ENCODE measurements at places on chromosomes 6 and 20.

DNA sequence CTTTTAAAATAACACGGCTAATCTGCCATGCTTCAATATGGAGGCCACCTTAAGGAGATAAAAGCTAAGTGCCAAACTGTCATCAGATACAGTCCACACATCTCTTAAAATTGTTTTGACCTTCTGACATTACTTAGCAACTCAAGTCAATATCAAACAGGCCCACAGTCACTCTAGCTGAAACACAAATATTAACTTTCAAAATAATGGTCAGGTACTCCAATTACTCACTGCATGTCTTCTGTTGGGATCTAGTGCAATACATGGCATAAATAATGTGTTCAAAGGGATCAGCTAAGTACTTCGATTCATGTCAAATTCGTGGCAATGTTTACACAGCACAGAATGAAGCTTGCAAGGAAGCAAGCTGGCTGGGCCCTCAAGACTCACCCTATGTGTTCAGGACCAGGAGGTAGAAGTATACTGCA, 133.9 kb upstream of the BEND6 start:
- no peak for DNase-seq

DNA sequence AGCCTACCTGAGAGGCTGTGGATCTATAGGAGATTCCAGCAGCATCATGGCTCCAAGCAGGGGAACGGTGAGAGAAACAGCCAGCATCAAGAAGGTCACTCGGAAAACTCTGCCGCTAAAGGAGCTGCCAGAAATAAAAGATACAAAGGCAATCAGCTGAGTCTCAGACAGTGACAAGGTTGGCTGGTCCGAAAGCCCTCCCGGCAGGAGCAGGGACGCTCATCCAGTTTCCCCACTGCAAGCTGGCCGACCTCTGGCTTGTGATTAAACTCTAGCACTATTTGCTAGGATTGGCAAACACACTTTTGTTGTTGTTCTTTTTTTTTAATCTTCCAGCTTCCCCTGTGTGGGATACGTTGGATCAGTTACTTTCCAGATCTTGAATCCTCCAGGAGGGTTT, 8.7 kb downstream of the APMAP start:
- no peak for DNase-seq

DNA sequence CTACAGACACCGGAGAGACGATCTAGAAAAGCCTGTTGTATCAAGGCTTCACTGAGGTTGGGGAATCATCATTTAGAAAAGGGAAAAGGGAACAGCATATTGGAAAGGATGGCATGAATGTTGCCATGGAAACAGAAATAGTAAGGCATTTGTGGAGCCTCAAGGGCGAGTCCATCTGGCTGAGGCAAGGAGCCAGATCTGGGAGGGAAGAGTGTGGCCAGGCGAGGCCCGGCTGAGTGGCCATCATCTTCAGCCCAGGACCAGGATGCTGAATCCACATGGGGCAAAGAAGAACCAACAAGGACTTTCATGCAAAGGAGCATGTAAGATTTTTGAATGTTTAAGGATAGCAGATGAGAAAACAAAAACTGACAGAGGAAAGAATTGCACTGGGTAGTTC, 85.8 kb downstream of the MAP3K5 start:
- DNase-seq, result no peak

DNA sequence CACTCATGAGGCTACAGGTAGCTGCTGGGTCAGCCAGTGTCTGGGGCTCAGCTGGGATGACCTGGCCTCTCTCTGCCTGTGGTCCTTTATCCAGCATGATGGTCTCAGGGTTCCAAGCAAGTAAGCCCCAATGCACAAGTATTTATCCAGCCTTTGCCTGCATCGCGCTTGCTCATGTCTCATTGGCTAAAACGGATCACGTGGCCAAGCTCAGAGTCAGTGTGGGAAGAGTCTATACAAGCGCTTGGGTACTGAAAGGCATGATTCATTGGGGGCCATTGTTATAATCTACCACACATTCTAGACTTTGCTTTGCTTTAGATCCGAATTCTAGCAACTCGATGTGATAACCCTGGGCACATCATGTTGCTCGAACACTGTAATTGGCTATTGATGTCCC, 48.3 kb downstream of the PPP1R16B start:
- DNase-seq, result no peak

- DNase-seq, result peak; percentile 96
Observed at GRCh38 chr6:57316581-57317059, 810 bp upstream of the PRIM2 start.

- DNase-seq, result peak; percentile 20
Observed at GRCh38 chr6:55756531-55757031, 118.8 kb downstream of the BMP5 start.

GRCh38 chr6:31568537-31568961, 3.5 kb upstream of the LTA start:
- DNase-seq, result no peak

- no peak for DNase-seq
Observed at GRCh38 chr6:131568726-131569125, 4.3 kb upstream of the ARG1 start.

All from choroid plexus epithelial cell (primary cell).